ENCODE measurements at places on chromosomes 4 and X. TPM values are rescaled to one million over a fixed set of nuclear protein-coding genes. Genes with fewer than 3 reads are reported as not detected.

- DNase-seq, result no peak
Measured at GRCh38 chr4:127685292-127685691, 44.9 kb upstream of the SLC25A31 start.

DNA sequence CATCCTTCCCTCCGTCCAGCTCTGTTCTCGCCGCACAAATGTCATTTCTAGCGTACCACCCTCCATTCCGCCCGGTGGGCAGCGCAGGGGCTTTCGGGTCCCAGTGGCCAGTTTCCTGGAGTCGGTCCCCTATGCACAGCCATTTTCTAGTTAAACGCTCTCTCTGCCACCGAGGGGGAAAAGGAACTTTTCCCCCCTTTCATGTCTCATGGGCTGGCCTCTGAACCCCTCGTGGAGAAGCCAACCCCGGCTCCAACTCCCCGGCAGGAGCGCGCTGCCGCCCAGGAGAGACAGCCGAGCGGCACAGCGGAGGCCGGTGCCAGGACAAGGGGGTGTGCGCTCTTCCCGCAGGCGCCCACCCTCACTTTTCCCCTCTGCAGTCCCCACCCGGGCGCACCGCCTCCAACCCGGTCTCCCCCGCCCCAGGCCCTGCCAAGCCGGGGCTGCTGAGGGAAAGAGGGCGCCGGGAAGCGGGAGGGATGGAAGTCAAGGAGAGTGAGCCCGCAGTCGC, 662 bp downstream of the APBB2 start:
- DNase-seq, result no peak

DNA sequence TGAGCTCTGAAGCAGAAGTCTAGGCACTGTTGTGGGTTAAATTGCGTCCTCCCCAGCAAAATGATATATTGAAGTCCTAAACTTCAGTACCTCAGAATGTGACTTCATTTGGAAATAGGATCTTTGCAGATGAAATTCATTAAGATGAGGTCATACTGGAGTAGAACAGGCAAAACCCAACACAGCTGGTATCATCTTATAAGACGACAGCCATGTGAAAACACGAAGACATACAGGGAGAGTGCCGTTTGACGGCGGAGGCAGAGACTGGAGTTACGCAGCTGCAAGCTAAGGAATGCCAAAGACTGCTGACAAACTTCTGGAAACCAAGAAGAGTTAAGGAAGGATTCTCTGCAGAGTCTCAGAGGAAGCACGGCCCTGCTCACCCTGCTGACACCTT, 241.5 kb downstream of the MAML3 start:
- DNase-seq, result no peak

DNA sequence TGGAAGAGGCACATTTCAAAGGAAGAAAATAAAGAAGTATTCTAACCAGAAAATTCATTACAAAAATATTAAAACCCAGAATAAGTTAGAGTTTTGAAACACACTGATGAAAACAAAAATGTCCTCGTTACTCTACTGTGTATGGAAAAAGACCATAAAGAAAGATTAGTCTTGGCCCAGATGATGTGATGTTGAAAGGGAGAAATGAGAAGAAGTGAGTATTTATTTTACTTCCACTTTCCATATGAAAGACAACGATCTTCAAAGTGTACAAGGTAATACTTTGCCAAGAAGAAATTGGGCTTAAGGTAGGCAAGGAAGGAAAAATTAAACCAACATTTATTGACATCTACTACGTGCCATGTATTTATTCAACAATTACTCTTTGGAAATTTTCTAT, 48.6 kb upstream of the EMCN start:
- no peak for DNase-seq

DNA sequence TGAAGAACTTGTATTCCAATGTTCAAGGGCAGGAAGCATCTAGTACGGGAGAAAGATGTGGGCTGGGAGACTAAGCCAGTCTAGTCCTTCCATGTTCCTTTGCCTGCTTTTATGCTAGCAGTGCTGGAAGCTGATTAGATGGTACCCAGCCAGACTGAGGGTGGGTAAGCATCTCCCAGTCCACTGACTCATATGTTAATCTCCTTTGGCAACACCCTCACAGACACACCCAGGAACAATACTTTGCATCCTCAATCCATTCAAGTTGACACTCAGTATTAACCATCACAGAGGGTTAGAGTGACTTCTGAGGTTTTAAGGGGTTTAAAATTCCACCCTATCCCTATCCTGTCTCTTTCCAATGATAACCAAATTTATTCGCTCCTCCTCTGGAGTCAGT, 6.5 kb downstream of the HMGN5 start:
- no peak for DNase-seq

GRCh38 chr4:112185740-112186670, 40.8 kb downstream of the FAM241A start:
- no peak for DNase-seq

- no peak for DNase-seq
Measured at GRCh38 chr4:176664964-176665363, 127.8 kb downstream of the VEGFC start.

- DNase-seq, result no peak
Measured at GRCh38 chrX:21702725-21703124, 44.6 kb upstream of the KLHL34 start.

GRCh38 chr4:185920171-185920570, 108.2 kb upstream of the SORBS2 start:
- no peak for DNase-seq

DNA sequence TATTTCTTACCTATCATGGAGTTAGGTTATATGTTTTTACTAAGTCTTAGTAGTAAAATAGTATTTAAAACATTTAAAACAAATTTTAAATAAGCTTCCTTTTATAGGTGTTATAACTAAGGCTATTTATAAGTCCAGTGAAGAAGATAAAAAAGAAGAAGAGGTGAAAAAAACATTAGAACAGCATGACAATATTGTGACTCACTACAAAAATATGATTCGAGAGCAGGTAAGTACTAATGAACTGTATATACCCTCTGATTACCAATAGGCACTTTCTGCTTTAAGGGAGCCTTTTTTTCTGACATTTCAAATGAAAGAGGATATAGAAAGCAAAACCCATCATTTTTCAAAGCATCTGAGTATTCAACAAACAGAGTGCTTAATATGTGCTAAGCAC, 76.6 kb downstream of the USO1 start:
- no peak for DNase-seq

GRCh38 chr4:2834001-2834921, 9.4 kb upstream of the ADD1 start:
- DNase-seq, result no peak

GRCh38 chrX:24498181-24498580, 33.1 kb downstream of the PDK3 start:
- no peak for DNase-seq

GRCh38 chrX:13147147-13147546, 102.7 kb upstream of the FAM9C start:
- no peak for DNase-seq

DNA sequence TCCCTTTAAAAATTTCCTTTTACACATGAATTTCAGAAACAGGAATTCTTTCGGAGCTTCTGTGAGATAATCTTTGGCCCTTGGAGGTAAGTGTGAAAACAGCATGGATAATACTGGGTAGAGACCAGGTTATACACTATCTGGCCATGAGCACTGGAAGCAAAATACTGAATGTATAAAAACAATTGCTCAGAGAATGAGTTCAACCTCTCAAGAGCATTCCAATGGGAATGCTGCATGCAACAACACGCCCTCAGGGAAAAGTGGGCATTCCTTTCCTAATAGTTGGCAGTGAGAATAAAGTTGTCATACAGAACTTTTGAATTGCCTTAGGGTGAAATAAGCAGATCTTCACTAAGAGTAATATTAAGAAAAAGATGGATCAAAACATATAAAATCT, 574.8 kb upstream of the DIPK2B start:
- no peak for DNase-seq

DNA sequence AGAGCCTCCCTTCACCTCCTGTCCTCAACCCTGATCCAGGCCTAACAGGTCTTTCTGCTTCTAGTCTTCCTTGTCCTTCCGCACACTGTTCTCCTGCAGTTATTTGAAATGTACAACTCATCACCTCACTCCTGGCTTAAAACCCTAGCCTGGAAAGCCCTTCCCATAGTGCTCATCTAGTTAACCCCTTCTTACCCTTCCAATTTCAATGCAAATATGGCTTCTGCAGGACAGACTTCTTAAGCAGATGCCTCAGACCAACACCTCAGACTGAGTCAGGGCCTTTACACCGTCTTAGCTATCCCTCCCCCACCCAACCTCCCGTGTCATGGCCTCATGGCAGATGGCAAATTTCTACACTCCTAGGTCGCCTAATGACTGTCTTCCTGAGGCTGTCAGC, 130.4 kb downstream of the BCOR start:
- DNase-seq, result no peak

DNA sequence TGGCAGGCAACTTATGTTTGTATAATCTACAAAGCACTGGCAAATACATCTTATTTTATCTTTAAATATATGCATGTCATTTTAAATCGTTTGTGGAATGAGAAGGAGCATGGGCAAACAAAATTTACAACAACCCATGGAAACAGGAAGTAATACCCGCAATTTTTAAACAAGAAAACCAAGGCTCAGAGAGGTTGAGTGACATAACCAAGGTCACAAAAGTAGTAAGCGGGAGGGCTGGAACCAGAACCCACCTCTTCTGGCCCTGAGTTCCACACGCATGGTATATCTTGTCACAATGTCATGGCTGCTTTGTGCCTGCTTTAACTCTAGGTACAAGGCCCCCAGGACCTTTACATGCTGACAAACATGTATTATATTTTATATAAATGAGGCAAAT, 52.9 kb downstream of the SLC7A11 start:
- no peak for DNase-seq

DNA sequence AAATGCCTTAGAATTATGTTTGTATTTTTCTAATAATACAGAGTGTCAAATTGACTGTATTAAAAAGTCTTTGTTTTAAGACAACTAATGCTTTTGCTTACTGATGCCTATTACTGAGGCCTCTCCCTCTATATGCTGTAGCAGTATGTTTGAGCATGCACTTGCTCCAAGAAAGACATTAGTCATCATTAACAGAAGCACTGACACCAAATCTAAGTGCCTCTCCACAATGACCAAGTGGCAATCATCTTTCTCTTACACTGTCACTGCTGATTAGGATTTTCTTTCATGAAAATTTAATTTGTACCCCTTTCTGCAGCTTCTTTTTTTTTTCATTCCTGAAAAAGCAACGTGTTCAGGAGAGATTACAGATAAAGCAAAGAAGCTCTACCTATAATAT, 11.1 kb upstream of the MAB21L2 start:
- DNase-seq, result no peak

- no peak for DNase-seq
Measured at GRCh38 chrX:10278716-10279115, 121.9 kb downstream of the CLCN4 start.

- DNase-seq, result no peak
Measured at GRCh38 chr4:163113921-163114713, 52.6 kb downstream of the NAF1 start.

- no peak for DNase-seq
Measured at GRCh38 chr4:170001011-170001744, 25.0 kb downstream of the MFAP3L start.

GRCh38 chr4:182277377-182277776, 34.2 kb downstream of the TENM3 start:
- DNase-seq, result no peak

DNA sequence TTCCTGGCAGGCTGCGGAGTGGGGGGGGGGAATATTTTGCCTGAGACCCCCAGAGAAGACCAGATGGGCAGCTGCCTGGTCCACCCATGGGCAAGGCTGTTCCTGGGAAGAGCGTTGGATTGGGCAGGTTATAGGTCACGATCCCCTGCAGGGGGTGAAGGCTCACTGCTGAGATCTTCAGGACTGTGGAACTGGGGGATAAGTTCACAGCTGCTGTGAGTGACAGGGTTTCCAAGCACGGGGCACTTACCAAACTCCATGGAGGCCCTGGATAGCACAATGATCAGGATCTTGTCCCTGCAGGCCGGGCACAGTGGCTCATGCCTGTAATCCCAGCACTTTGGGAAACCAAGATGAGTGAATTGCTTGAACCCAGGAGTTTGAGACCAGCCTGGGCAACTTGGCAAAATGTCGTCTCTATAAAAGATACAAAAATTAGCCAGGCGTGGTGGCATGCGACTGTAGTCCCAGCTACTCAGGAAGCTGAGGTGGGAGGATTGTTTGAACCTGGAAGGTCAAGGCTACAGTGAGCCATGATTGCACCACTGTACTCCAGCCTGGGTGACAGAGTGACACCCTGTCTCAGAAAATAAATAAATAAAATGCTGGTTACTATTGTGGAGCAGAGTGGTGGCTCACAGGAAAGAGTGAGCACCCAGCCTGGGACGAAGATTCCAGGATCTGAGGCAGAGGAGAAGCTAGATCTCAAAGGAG, 68.0 kb upstream of the HELT start:
- DNase-seq, result no peak

NAP1L2 gene
- 3.1 TPM for total RNA-seq

HS6ST2 gene
- 0.89 TPM for total RNA-seq

MAGEB10 gene
- total RNA-seq, result not detected

RPA4 gene
- total RNA-seq, result 0.52 TPM

IL1RAPL2 gene
- not detected for total RNA-seq

SLC9A7 gene
- 21.0 TPM for total RNA-seq

EDA gene
- total RNA-seq, result 1.2 TPM

SPANXN3 gene
- not detected for total RNA-seq

PNCK gene
- total RNA-seq, result 0.71 TPM

NUDT10 gene
- 0.92 TPM for total RNA-seq

MAGEA12 gene
- not detected for total RNA-seq

USP27X gene
- total RNA-seq, result 1.1 TPM

RBMXL3 gene
- not detected for total RNA-seq

EFHC2 gene
- not detected for total RNA-seq

All from activated T-cell treated with anti-CD3 and anti-CD28 coated beads, Interleukin-2, amount 50 U/mL, for 4 hours (primary cell).